Brain microvascular endothelial cell (primary cell): ENCODE measurements at places on chromosomes 12 and 14.

DNA sequence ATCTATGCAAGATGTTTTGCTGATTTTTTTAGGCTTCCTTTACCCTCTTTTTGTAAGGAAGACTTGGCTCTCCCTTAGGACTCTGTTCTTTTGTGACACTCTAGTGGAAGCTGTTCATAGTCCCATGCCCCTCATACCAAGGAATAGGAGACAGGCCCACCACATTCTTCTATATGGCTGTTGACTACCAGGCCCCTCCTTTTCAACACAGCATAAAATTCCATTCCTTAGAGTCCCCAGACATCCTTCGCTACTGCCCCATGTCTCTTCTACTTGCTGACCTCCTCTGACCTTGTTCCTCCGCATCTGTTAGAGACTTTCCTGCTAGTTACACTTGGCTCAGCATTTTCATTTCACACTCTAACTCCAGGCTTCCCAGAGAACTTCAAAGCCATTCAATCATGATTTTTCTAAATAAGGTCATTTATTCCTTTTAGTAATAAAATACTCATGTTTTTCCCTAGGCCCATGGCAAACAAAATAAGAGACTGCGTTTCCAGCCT is 9.7 kb downstream of the PIK3C2G start:
- DNase-seq = no peak

GRCh38 chr12:6316921-6317692 is 6.6 kb downstream of the PLEKHG6 start:
- DNase-seq = no peak

DNA sequence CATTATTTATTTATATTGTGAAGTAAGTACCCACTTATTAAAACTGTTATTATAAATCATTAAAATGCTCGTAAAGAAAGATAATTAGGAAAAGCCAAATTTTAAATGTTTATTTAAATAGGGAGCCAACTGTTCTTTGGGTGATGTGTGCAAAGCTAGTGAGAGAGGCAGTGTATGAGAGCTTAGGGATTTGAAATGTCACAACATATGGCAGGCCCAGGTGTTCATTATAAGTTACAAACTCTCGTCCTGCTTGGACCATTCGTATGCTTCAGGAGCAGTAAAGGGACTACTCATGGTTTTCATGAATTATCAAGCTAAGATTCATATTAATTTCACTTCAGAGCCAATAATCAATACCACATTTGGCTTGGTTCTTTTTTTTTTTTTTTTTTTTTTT is 154.5 kb downstream of the TGFB3 start:
- no peak for DNase-seq

GRCh38 chr12:131921866-131922769 is 7.0 kb upstream of the PUS1 start:
- DNase-seq = no peak

GRCh38 chr14:59187802-59188460 is 536 bp upstream of the DAAM1 start:
- no peak for DNase-seq

DNA sequence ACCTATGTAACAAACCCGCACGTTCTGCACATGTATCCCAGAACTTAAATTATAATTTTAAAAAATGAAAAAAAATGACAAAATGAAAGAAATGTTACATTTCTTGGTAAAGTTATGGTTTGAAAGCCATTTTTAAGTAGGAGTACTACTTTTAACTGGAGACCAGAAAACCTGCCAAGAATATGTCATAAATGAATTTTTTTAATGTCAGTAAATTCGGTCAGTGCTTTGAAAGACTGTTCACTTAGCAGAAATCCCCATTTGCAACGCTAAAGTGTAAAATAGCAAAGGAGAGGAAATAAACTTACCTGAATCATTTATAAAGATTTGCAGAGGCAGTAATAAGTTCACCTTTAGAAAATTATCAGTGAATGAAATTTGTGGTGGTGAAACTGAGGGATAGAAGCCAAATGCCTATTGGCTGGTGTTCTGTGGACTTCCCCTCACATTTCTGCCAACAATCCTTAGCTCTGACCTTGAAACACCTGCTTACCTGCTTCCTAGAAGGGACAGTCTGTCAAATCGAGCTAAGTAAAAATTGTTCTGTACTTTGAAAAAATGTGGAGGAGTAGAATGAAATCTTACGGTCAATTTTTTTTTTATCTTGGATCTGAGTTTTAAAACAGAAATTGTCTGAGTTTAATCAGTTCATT is 714.2 kb downstream of the SLC6A15 start:
- no peak for DNase-seq

DNA sequence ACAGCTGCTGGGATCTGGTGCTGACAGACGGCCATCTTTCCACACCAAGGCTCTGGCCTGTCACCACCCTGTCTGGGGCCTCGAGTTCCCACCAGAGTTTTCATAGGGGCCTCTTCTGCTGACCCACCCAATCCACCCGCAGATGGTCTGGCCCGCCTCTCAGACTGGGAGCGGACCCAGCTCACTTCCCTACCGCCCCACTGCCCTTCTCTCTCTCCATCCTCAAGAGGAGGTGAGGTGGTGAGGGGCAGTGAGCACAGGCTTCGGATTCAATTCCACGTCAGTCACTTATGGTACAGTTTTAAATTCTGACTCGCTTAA is 12.3 kb upstream of the RPS6KL1 start:
- no peak for DNase-seq

- no peak for DNase-seq
These were observed 340.2 kb downstream of the SEC23A start for GRCh38 chr14:38762845-38763244.

DNA sequence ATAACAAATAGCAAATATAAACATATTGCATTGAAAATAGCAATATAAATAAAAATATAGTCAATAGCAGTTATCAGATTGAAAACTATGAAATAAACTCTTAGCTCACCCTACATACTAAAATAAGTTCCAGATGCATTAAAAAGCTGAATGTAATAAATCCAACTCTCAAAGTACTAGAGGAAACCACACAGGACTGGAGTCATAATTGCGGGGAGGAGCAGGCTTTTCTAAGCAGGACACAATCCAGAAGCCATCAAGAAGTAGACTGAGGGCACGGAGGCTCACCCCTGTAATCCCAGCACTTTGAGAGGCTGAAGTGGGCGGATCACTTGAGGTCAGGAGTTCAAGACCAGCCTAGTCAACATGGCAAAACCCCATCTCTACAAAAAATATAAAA is 22.2 kb downstream of the GSC start:
- no peak for DNase-seq
